Endodermal cell (in vitro differentiated cells): ENCODE measurements at places on chromosomes 3 and 15. TPM values are rescaled to one million over a fixed set of nuclear protein-coding genes. Genes with fewer than 3 reads are reported as not detected.

GPR87 gene
- 0.23 TPM in 1 of 3 replicates, not detected in the others for total RNA-seq

GRCh38 chr15:87496795-87497194, 759.7 kb downstream of the NTRK3 start:
- H3K27me3 ChIP-seq, result no peaks in the 10 kb centered on the region
- no peaks in the 10 kb centered on the region for H3K36me3 ChIP-seq
- DNase-seq, result no peak

- no peak for DNase-seq
- H3K27me3 ChIP-seq, result no peaks in the 10 kb centered on the region
- no peak overlapping the region for H3K4me3 ChIP-seq
- H3K36me3 ChIP-seq, result no peaks in the 10 kb centered on the region
- H3K4me1 ChIP-seq, result no peaks in the 10 kb centered on the region
These were observed 207.9 kb upstream of the RGMA start for GRCh38 chr15:93296759-93297500.

DNA sequence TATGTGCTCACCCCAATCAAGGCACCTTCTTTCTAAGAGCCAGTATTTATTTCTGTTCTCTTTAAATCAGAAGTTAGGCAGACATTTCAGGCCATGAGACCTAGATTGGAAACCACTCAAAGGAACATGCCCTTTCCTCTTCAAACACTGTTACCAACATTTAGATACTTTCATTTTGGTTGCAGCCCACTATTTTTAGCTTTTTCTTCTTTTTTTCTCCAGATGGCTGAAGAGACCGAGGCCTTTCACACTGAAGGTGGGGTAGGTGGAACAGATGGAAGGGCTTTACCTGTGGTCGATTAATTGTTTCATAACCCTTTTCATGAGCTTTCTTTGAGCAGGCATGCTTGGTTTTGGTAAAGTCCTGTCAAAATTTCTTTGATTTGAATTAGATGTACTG, 10.9 kb upstream of the LZTFL1 start:
- no peak overlapping the region for H3K27ac ChIP-seq
- no peak for DNase-seq
- no peaks in the 10 kb centered on the region for H3K36me3 ChIP-seq
- H3K27me3 ChIP-seq, result peaks cover 77% of the 10 kb centered on the region

GRCh38 chr3:126538316-126538715, 14.4 kb downstream of the CHST13 start:
- no peaks in the 10 kb centered on the region for H3K36me3 ChIP-seq
- H3K27me3 ChIP-seq, result peaks cover 12% of the 10 kb centered on the region
- H3K4me3 ChIP-seq, result no peak overlapping the region
- no peaks in the 10 kb centered on the region for H3K4me1 ChIP-seq
- no peak overlapping the region for H3K27ac ChIP-seq

GRCh38 chr15:75577401-75578172, 1.5 kb downstream of the PTPN9 start:
- peaks cover 4% of the 10 kb centered on the region for H3K4me1 ChIP-seq
- DNase-seq, result peak; percentile 50
- H3K27ac ChIP-seq, result no peak overlapping the region
- H3K36me3 ChIP-seq, result no peaks in the 10 kb centered on the region
- no peaks in the 10 kb centered on the region for H3K27me3 ChIP-seq

- no peak overlapping the region for H3K27ac ChIP-seq
- H3K4me1 ChIP-seq, result no peaks in the 10 kb centered on the region
- no peak for DNase-seq
These were observed 875.1 kb upstream of the EPHA6 start for GRCh38 chr3:95939235-95939809.

SPINK8 gene
- total RNA-seq, result not detected in 2 replicates

- no peak overlapping the region for H3K27ac ChIP-seq
- no peaks in the 10 kb centered on the region for H3K36me3 ChIP-seq
- H3K4me1 ChIP-seq, result no peaks in the 10 kb centered on the region
- no peak for DNase-seq
- peak overlapping the region; percentile 96 for H3K4me3 ChIP-seq
- no peaks in the 10 kb centered on the region for H3K27me3 ChIP-seq
These were observed 387 bp upstream of the VPS33B start for GRCh38 chr15:91022832-91023129.

- H3K36me3 ChIP-seq, result no peaks in the 10 kb centered on the region
- no peaks in the 10 kb centered on the region for H3K27me3 ChIP-seq
- peaks cover 14% of the 10 kb centered on the region for H3K4me1 ChIP-seq
These were observed 43.2 kb upstream of the KLHL25 start for GRCh38 chr15:85837881-85838280.

CELSR3 gene
- total RNA-seq, result 17.3 and 20.7 TPM in 2 replicates

DNA sequence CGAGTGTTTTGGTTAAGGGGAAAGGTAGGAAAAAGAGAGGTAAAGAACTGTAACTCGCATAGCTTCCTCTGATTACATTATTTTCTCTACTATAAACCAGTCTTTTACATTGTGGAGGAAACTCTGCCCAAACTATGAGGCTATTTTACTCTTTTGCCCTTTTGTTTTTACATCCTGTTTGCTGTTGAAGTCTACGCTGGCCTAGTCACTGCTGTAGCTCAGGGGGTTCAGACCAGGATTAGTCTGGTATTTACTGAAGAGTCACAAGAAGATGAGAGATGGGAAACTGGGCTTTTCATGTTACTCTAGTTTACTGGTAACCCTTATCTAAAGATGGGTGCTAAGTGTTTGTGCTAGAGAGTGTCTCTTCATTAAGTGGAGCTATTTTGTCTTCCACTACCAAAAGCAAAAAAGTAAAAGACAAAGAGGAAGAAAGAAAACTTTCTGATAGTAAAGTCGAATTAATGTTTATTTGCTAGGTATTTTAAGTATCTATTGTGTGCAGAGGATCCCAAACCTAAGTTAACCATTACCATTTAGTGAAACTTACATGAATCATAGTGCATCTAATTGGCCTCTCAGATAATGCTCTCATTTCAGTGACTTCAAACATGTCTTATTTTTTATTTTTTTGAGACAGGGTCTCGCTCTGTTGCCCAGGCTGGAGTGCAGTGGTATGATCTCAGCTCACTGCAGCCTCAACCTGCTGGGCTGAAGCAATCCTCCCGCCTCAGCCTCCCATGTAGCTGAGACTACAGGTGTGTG, 10.9 kb downstream of the RARB start:
- H3K4me3 ChIP-seq, result peak overlapping the region; percentile 39
- no peak overlapping the region for H3K27ac ChIP-seq
- no peaks in the 10 kb centered on the region for H3K27me3 ChIP-seq
- peaks cover 28% of the 10 kb centered on the region for H3K4me1 ChIP-seq
- DNase-seq, result no peak
- H3K36me3 ChIP-seq, result no peaks in the 10 kb centered on the region

DNA sequence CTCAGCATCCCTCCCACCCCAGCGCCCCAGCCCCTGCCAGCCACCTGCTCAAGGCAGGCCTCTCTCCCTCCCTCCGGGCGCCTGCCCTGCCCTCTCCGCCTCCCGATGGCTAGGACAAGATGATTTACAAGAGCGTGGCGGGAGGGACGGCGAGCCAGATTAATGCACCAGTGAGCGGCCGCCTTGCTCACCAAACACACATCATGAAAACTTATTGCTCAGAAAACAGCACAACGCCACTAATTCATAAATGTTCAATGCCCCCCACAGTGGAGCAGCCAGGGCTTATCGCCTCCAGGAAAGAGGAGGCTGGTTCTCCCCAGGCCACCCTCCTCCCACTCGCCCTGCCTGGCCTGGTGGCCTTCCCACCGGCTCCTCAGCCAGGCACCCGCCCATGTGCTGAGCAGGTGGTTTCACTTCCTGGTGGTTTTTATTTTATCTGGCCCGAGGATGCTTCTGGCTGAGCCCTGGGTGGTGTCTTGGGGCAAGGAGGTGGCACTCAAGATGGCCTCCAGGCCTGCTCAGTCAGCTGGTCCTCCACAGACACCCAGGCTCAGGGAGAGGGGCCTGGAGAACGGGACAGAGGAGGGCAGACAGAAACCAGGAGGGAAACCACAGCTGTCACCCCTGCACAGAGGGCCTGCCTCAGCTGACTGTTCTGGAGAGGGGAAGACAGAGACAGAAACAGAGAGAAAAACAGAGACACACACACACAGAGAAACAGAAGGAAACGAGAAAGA, 284.9 kb downstream of the UACA start:
- no peak for DNase-seq
- no peak overlapping the region for H3K27ac ChIP-seq
- no peaks in the 10 kb centered on the region for H3K27me3 ChIP-seq
- no peaks in the 10 kb centered on the region for H3K4me1 ChIP-seq

SPATA12 gene
- 0.18 TPM in 1 of 2 replicates, not detected in the other for total RNA-seq

WDR72 gene
- total RNA-seq, result 12.2 and 13.0 TPM in 2 replicates

SCN11A gene
- 0.63 and 0.81 TPM in 2 replicates for total RNA-seq

GRCh38 chr3:32880225-32880624, 62.4 kb downstream of the TRIM71 start:
- no peak overlapping the region for H3K4me3 ChIP-seq
- peaks cover 77% of the 10 kb centered on the region for H3K36me3 ChIP-seq
- no peak for DNase-seq

DNA sequence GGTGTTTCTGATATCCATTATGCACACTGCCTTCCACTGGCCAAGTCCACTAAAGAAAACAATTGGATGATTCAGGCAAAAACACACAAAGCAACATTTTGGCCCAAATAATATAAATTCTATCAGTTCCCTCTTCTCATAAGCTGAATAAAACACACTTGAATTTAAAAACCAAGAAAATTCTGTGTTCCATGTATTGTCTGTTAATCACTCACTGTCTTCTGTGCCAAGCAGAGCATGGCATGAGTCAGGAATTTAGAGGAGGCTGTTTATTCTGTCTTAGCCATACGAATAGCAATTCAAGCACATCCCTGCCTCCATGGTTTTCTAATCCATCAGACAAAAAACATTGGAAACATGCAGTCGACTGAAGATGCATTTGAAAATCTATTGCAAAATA, 215.6 kb upstream of the UMPS start:
- DNase-seq, result no peak
- H3K27ac ChIP-seq, result no peak overlapping the region
- no peaks in the 10 kb centered on the region for H3K36me3 ChIP-seq

DNA sequence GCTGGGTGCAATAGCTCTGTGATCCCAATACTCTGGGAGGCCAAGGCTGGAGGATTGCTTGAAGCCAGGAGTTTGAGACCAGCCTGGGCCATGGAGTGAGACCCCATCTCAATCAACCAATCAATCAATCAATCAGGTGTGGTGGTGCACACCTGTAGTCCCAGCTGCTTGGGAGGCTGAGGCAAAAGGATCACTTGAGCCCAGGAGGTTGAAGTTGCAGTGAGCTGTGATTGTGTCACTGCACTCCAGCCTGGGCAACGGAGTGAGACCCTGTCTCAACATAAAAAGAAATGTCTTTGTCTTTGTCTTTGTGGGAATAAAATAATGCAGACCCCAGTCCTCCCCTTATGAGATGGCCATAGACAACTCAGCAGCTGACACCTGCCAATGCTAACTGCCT, 34.9 kb upstream of the TLE3 start:
- H3K4me1 ChIP-seq, result peaks cover 4% of the 10 kb centered on the region
- H3K27me3 ChIP-seq, result peaks cover 65% of the 10 kb centered on the region
- H3K36me3 ChIP-seq, result no peaks in the 10 kb centered on the region
- no peak overlapping the region for H3K4me3 ChIP-seq

DNA sequence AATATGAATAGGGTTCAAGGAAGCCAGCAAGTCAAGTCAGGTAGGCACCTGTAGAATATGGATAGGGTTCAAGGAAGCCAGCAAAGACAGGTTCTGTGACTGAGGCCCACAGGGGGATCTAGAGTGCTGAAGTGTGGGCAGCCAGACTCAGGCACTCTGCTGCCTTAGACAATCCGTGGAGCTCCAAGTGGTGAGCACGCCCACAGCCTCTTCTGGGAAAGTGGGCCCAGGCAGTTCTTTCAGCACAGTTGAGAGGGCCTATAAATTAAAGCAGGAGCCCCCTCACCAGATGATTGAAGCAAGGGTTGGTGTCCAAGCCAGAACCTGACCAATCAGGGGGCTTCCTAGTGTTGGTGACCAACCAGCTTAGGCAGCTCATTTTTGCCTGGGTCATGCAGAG, 51.0 kb downstream of the ANP32A start:
- H3K27ac ChIP-seq, result no peak overlapping the region
- no peak for DNase-seq
- no peaks in the 10 kb centered on the region for H3K4me1 ChIP-seq
- H3K4me3 ChIP-seq, result no peak overlapping the region

DNA sequence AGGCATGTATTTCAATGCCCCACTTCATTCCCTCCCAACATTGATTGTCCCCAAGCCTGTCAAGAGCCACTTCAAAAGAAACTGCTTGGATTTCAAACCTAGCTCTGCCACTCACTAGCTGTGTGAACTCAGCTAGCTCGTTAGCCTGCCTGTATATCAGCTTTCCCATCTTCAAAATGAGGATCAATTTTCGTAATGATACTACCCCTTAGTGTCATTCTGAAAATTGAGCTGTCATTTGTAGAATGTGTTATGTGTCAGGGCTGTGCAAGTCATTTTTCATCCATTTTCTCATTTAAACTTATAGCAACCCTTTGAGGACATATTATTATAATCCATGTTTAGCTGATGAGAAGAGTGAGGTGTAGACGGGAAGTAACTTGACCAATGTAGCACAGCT, 88.6 kb downstream of the TRIM42 start:
- H3K4me1 ChIP-seq, result no peaks in the 10 kb centered on the region
- no peaks in the 10 kb centered on the region for H3K36me3 ChIP-seq
- H3K27ac ChIP-seq, result no peak overlapping the region

DNA sequence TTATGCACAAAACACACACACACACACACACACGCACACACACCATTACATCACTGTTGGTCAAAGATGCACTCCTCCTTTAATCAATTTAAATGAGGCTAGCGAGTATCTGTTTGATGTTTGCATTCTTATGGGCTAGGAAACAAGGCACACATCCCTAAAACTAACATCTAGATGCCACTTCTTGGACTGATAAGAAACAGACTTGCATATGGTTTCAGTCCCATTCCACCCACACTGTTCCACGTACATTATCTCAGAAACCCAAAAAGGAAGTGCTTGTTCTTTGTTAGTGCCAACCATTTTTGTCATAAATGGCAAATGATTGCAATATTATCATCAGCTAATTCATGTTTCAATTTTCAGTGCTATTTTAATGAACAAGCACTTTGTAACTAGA, 69.5 kb downstream of the CCR1 start:
- no peak overlapping the region for H3K4me3 ChIP-seq
- H3K36me3 ChIP-seq, result no peaks in the 10 kb centered on the region
- no peak overlapping the region for H3K27ac ChIP-seq
- no peak for DNase-seq

GABRR3 gene
- not detected in 2 replicates for total RNA-seq

DNA sequence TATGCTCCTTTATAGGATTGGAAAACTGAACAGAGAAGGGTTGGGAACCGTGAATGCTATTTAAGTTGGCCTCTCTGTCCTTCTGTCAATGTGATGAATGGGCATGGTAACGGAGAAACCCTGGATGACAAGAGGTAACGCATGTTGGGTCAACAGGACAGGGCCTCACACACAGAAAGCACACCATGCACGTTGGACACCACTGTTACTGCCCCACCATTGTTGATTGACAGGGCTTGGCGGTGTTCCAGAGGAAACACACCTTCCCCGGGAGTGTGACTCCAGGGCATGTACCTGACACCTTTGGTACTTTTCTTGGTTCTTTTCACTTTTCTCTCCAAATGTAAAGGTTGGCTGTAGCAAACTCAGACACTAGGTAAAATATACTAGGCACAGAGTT, 548.5 kb downstream of the OCA2 start:
- no peaks in the 10 kb centered on the region for H3K27me3 ChIP-seq
- H3K4me1 ChIP-seq, result no peaks in the 10 kb centered on the region
